ENCODE measurements at places on chromosomes 5 and 9.
A peak's percentile ranks its signal among the peaks of the same experiment; 100 is the strongest.

DNA sequence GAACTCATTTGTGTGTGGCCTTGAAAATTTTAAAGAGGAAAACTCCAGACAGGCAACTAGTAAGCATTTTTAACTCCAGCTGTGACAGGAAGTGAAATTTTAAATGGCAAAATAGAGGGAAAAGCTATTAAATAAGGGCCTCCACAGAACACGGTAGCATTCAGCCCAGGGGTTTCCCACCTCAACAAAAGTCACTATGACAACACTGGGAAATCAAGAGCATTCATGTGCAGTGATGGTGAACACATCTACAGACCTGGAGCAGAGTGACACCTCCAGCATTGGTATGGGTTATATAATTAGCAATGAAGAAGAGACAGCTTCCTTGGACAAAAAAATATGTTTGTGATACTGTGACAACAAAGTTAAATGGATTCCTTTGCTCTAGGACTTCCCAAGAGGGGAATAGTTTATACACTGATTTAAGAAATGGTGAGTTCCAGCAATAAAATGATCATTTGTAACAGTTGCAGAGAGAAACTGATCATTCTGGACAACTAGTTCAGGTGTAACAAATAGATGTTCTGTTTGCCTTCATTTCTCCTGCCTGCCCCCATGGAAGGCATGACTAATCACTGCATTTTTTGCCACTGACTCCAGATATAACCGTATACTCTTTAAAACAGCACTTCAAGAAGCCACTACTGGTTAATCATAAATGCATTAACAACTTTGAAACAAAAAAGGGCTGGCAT, 93.3 kb upstream of the SLC44A1 start:
- no peak for DNase-seq

DNA sequence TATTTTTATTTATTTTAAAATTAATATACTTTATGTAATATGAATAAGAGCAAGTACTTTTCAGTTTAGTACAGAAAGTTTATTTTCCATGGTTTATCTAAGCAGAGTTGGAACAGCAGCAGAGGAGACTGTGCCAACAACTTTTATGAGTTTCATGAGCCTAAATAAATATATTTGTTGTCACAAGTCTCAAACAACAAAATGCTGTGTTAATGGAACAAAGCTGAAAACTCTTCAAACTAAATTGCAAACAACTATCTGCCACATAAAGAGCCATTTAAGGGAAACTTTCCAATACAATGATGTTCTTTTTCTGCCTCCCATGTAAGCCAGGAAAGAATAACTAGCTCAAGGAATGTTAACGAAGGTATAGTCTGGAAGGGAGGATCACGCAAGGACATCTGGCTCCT, 96.1 kb downstream of the FBN2 start:
- no peak for DNase-seq

DNA sequence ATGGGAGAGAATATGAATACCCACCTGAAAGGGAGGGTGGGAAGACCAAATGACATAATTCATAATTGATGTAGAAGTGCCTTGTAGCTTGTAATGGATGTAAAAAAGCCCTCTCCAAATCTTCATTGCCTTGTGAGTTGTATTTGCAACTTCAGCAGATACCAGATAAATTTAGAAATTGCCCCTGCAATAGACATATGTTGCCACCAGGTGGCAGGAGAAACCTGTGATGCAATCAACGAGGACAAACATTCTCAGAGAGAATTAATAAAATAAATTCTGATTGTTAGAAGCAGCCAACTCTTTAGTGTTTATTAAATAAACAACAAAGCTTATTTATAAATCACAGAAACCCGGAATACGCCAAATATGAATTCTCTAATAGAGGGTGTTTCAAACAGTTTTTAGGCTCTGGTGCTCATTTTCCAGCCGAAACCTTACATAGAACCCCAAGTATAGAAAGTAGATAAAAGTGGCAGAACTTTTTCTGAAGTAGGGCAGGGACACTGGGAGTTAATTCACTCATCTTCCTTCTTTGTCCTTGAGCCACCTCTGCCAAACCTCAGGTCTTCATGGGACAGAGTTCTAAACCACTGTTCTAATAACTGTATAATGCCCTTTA, 147.8 kb downstream of the TMEM38B start:
- DNase-seq: no peak

- no peak for DNase-seq
Observed at GRCh38 chr5:84748313-84748712, 363.6 kb upstream of the EDIL3 start.

DNA sequence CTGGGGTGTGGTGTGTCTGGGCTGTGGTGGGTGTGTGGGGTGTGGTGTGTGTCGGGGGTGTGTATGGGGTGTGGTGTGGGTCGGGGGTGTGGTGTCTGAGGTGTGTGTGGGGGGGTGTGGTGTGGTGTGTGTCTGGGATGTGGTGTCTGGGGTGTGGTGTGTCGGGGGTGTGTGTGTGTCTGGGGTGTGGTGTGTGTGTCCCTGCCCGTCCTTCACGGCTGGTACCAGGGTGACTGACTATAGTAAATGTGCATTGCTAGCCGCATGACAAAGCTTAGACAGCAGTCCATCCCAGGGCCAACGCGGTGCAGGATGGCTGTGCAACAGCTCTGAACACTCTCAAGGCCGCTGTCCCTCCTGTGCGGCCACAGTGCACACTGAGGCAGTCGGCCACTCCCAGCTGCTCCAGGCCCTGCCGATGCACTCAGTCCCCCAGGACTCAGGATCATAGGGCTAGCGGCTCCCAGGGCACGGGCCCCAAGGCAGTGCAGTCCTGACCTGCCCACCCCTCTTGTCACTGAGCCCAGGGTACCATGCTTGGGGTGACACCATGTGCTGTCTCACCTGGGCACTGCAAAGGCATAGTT, 54.0 kb downstream of the SECISBP2 start:
- DNase-seq: no peak

DNA sequence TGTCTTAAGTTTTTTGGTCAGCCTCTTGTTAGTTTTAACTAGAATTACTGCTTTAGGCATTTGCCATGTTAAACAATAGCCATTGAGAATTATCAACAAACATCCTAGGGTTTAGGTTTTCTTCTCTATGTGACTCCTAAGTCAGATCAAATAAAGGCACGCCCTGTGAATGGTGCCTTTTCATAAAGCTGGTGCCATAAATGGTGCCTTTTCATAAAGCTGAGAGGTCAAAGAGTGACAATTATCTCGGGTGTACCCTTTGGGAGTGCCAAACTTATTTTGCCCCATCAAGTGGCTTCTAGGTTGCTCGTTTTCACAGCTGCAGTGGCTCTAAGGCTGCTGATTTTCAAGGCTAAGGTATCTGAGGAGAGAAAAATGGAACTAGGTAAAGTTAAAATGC, 391.6 kb downstream of the DMRTA1 start:
- DNase-seq: no peak

DNA sequence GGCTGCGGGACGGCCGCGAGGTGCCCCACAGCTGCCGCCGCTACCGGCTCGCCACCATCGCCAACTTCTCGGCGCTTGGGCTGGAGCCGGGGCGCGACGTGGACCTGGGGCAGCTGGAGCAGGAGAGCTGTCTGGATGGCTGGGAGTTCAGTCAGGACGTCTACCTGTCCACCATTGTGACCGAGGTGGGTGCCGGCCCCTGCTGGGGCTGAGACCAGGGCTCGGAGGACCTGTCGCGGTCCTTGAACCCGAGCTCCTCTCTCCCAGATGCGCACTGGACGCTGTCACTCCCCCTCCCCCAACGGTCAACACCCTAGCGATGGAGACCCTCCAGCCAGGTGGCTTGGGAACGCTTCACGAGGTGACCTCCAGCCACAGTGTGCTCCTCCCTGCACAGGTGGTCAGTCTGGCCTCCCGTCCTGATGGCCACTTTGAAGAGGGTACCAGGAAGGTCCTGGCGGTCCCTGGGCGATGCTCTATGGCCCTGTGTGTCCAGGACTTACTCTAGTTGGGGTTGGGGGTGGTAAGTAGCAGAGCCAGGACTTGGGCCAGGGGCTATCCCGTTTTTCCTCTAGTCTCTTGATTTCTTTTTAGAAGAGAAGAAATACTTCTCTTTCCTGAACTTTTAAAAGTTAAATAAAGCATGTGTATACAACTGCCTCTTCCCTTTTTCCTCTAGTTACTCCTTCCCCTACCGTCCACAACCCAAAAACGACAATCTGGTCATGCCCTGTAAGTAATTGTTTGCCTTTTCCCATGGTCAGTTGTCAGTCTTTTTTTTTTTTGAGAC, 866 bp downstream of the SLC22A5 start:
- DNase-seq: no peak

- DNase-seq: no peak
Observed at GRCh38 chr9:117772960-117773359, 68.8 kb downstream of the TLR4 start.

DNA sequence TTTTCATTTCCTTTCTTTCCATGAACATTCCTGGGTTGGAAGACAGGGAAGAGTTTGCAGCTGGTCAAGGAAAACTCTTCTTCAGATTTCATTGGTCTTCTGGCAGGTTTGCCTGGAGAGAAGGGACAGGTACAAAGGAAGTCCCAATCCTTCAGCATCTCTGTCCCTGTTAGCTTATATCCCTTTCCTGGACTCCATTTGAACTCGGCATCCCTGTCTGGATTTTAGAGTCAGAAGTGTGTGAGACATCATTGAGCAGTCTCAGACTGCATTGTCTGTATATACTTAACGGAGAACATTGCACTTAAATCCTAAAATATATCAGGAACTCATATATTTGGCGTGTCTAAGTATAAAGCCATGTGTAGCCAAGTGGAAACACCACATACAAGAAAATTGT, 54.9 kb downstream of the ADGRV1 start:
- DNase-seq: no peak

- DNase-seq: no peak
Observed at GRCh38 chr5:147404706-147405105, 105.2 kb downstream of the DPYSL3 start.

- no peak for DNase-seq
Observed at GRCh38 chr5:59684388-59685190, 208.9 kb downstream of the PDE4D start.

- DNase-seq: no peak
Observed at GRCh38 chr5:56301069-56301468, 67.9 kb upstream of the ANKRD55 start.

DNA sequence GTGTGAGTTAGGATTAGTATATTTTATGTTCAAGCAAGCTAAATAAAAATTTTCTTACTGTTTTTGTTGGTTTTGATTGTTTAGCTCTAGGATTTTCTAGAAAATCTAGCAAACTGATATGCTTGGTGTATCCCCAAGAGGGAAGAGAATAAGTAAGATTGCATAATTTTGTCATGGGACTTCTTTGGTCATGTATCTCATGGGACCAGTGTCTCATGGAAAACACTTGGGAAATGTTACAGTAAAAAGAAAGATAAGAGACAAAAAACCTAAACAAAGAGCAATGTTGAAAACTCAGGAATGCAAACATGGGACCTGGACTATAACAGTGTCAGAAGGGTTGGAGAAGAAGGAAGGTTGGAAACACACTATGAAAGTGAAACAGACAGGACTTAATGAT, 119.4 kb downstream of the TLR4 start:
- DNase-seq: no peak

- DNase-seq: no peak
Observed at GRCh38 chr5:124328201-124328600, 418.2 kb downstream of the ZNF608 start.

- no peak for DNase-seq
Observed at GRCh38 chr9:111582888-111583287, 16.6 kb downstream of the PTGR1 start.

DNA sequence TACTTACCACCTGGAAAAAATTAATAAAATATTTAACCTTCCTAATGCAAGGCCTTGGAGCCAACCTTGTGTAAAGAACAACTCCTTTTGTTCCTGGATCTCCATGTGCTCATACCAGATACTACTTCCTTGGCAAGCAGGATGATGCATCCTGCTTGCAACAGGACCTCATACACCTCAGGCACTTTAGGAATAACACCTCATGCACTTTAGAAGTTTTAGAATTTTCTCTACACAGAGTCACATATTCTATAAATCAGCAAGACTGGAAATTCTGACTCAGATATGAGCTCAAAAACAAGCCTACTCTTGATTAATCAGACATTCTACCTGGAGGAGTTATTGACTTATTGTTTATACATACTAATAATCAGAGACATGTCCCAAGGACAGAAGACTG, 209.6 kb upstream of the CDH10 start:
- DNase-seq: no peak

DNA sequence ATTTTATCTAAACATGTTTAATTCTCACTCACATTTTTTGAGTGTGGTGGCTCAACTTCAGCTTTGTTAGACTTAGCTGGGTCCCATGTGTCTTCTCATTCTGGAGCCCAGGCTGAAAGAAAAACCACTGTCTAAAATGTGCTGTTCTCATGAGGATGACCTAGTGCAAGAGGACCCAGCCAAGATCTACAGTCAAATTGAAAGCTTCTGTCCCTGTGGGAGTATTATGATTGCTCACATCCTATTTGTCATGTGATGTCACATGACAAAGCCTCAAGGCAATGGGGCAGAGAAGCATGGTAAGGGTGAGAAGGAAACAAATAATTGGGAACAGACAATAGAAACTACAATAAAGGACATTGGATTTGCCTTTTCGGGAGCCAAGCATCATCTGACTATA, 113.4 kb upstream of the ASTN2 start:
- no peak for DNase-seq

DNA sequence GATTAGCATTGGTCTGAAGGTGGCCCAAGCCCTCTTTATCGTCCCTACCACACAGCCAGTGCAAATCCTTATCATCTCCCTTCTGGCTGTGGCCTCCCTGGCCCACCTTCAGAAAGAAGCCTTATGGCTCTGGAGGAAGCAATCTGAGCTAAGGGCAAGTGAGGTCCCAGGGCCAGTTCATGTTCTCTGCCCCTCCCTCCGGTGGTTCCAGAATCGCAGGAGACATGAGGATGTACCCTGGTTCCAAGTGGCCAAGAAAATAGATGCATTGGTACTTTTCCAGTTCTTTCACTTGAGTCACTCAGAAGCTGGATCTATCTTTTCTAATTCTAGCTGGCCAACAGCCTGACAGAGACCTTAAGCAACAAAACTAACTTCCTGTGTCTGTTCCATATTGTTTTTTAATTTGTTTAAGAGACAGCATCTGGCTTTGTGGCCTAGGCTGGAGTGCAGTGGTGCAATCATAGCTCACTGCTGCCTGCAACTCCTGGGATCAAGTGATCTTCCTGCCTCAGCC, 60.7 kb downstream of the LHFPL2 start:
- no peak for DNase-seq

- DNase-seq: peak; percentile 10
Observed at GRCh38 chr5:179254638-179255271, 90.5 kb downstream of the ADAMTS2 start.

DNA sequence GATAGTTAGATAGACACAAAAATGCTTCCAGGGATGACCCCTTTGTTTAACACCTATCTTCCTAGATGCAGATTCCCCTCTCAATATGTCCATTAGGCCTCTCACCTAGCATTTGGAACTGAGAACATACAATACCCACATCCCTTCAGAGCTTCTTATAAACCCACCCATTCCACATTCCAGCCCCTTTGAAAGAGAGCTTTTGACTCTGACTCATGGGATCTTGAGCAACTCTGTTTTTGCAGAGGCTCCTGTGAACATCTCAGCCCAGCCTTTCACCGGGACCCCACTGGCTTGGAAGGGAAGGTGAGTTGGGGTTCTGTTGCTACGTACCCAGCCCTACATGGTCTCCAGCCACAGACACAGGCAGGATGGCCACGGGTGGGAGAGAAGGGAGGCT, 195.5 kb downstream of the FRMD3 start:
- no peak for DNase-seq
